Activated CD4-positive, alpha-beta T cell treated with anti-CD3 and anti-CD28 coated beads, Interleukin-2, amount 50 U/mL, for 24 hours (primary cell): ENCODE measurements at places on chromosomes 12 and 14.

DNA sequence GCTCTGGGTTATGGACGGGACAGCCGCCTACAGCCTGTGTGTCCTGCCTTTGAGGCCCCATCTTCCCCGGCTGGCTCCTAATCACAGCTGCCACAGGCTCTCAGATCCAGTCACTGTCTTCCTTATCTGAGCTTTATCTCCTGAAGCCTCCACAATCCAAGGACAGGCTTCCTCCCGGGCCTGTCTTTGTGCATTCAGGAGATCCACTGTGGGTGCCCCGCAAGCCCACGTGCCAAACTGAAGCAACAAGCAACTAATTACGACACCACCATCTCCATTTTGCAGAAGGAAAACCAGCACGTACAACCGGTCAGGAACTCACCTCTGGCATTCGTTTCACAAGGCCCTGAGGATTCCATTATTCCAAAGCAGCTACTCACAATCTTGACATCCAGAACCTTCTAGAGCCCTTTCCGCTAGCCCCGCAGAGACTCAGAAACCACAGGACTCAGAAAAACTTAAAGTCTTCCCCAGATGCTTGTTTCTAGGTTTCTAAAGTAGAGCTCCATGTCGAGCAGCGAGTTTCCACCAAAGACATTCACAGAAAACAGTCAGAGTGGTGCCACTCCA lies 14.0 kb downstream of the SYNE3 start:
- no peak for DNase-seq

- DNase-seq = no peak
Observed at GRCh38 chr14:104876251-104876699, 11.2 kb downstream of the CEP170B start.

GRCh38 chr12:6722863-6723262 lies 983 bp upstream of the COPS7A start:
- no peak for DNase-seq

- no peak for DNase-seq
Observed at GRCh38 chr12:32440120-32440865, 40.9 kb downstream of the FGD4 start.

DNA sequence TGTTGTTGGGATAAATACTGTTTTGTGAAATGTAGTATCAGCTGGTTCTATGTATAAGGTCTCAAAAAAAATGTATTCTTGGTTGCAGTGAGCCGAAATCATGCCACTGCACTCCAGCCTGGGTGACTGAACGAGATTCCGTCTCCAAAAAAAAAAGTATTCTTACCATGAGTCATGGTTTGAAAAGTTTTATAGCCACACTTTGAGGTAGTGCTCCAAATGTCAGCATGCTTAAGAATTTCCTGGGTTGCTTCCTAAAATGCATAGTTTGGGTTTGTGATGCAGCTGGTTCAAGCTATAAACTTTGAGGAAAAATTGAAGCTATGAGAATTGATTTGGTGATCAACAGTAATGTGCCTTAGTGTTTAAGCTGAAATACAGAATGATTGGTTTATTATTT lies 48.0 kb downstream of the ETNK1 start:
- no peak for DNase-seq

DNA sequence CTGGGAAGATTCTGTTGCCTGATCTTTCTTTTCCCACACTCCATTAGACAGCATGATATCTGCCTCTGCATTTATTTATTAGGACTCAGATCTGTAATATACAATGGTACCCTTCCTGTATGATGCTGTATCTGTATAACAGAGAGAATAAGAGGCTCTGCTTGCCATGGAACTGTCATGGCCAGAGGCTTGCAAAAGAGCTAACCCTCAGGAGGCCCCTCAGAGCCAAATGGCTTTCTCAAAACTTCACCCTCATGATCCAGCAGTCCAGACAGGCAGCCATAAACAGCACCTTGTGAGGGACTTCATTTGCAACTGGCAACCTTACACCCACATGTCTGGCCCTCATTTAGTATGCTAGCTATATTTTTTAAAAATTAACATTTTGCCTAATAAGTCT lies 57.6 kb downstream of the TMEM30B start:
- DNase-seq = no peak

- DNase-seq = no peak
Observed at GRCh38 chr12:114339626-114340025, 66.3 kb downstream of the TBX5 start.

- no peak for DNase-seq
Observed at GRCh38 chr14:54220071-54220703, 176.6 kb upstream of the CDKN3 start.

DNA sequence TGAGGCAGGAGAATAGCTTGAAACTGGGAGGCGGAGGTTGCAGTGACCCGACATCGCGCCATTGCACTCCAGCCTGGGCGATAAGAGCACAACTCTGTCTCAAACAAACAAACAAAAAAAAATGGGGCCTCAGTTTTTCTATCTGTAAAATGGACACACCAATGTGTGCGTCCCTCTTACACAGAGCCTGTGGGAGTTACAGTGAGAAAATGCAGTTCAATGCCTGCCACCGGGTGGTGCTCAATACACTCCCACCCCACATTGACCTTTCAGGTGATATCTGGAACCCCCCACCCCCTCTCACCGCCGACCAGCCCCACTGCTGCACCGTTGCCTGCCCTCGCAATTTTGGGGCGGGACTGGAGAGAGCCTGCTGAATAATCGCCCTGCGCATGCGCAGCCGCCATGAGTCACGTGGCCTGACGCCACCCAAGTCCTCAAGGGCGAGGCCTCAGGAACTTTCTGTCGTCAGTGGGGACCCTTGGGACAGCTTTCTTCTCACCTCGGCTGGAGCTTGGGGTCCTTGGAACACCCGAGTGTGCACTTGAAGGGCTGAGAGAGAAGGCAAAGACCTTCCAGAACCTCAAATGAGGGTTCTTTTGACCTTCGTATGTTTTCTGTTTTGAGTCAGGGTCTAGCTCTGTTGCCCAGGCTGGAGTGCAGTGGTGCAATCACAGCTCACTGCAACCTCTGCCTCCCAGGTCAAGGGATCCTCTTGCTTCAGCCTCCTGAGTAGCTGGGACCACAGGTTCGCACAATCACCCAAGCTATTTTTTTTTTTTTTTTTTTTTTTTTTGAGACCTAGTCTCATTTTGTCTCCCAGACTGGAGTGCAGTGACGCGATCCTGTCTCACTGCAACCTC lies 14.6 kb upstream of the CABP1 start:
- no peak for DNase-seq

DNA sequence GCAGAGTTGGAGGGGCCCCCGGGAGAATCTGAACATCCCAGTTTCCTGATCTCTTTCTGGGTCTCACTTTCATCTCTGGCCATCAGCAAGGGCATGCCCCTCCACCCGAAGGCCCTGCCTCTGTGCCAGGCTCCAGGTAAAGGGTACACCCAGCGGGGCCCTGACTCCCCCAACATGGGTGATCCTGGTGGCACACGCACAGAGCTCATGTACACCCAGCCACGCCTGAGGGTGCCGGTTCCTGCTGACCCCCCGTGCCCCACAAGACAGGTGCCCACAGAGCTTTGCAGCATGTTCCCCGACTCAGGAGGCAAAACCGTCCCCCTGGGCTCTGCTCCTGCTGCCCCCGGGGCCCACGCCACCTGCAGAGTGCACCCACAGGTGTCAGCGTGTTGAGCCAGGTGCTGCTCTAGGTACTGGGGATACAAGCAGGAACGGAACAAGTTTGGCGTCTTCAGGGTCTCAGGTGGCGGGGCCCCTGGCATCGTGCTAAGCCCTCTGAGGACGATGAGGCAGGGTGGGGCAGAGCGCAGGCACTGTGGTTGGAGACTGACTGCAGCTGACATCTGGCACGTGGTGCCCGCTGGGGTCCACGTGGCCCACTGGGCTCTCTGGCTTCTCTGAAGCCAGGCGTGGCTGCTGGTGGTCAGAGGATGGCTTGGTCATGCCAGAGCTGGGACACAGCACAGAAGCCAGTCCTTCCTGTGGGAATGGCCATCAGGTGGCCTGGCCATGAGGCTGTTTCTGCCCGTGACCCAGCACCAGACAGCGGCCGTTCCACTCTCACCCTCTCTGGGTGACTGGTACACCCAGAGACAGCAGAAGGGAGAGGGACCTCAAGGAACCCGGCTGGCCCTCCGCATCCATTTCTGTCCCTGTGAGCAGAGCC lies 13.8 kb downstream of the BAG5 start:
- DNase-seq = no peak

GRCh38 chr14:24273422-24273998 lies 2.1 kb upstream of the RABGGTA start:
- DNase-seq = no peak

DNA sequence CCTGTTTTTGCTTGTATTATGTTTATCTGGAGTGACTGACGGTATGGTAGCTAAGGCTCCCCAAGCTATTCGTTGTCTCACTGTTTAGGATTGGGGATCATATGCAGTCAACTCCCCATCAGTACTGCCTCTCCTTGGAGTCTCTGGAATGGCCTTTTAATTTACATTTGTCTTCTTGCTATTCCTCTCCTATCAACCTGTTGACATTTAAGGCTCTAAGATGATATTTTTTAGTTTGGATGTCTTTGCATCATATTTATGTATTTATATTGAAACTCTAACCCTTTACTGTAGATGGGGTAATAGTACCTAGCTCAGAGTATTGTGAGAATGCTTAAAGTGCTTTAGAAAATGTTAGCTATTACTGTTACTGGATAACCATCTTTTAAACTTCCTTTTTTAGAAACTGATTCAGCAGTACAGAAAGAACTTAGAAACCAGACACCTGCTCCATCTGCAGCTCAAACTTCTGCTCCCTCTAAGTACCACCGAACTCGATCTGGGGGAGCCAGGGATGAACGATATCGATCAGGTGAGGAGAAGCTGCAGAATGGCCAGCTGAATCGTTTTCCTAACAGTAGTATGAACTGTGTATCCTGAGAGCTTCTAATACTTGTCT lies 123.5 kb upstream of the ATF1 start:
- no peak for DNase-seq

- DNase-seq = no peak
Observed at GRCh38 chr12:112820796-112821195, 29.2 kb downstream of the RPH3A start.

DNA sequence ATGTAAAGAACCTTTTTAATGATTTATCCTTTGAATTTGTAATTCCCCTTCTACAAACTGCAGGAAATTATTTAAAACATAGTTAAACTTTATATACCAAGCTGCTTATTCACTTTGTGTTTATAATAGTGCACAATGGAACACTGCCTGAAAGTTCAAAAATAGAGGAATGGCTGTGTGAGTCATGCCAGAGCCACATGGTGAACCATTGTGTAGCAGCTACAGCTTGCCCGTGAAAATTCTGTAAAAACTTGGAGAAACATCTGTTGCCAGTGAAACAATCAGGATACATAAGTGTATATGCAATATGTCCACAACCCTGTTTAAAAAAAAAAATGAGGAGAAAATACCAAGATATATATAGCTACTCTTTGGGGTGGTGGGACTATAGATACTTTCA lies 59.5 kb downstream of the VEZT start:
- DNase-seq = no peak

GRCh38 chr12:45304514-45305178 lies 88.8 kb downstream of the ANO6 start:
- DNase-seq = no peak

DNA sequence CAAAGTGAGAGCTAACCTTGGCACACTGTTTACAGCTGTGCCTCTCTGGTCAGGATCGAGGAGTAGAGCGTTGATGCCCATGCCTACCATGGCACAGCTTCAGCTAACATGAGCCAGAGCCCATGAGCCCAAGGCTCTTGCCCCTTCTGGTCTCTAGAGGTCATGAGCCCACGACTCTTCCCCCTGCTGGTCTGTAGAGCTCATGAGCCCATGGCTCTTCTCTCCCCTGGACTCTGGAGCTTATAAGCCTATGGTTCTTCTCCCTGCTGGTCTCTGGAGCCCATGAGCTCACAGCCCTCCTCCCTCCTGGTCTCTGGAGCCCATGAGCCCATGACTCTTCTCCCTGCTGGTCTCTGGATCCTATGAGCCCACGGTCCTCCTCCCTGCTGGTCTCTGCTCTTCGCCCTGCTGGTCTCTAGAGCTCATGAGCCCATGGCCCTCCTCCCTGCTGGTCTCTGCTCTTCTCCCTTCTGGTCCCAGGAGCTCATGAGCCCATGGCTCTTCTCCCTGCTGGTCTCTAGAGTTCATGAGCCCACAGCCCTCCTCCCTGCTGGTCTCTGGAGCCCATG lies 16.6 kb upstream of the CLMN start:
- no peak for DNase-seq

- DNase-seq = no peak
Observed at GRCh38 chr14:37143475-37143874, 28.9 kb downstream of the SLC25A21 start.

GRCh38 chr12:6948873-6949594 lies 2.1 kb upstream of the PTPN6 start:
- DNase-seq = no peak
